ENCODE measurements at places on chromosomes 4 and X.

DNA sequence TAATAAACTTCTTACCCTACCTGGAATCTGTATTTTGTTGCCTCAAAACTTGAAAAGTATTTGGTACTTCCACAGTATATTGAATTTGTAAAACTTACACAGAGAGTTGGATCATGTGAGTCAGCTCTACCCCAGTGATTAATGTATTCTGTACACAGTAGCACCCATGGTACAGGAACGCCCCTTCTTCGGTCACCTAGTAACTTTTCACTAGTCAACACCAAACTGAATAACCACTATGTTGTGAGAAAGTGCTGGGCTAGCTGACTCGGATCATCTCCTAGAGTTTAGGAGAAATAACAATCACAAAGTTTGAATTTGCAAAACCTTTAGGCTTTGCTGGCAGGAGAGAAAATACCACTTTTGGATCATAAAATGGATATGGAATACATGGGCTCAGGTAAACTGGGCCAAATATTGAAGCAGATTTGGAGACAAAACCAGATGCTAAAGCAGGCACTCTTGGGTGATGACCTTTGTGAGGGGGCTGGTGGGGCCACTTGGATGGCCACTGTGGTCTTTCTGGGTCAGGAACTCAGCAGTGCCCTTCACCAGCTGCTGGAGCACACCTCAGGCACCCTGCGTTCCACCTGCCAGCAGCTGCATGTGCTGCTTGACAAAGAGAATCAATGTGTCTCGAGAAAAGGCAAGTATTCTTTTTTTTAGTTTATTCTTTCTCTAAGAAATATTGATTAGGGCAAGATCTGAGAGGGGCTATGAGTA, at the start of gene DTHD1:
Gene DTHD1 (plus strand): TSS at position 233 of the 723 bp plus-strand sequence. CDS start 143 bp downstream, at position 376.
- no peak for DNase-seq

GRCh38 chrX:72526534-72527508, 45.8 kb downstream of the HDAC8 start:
- DNase-seq, result no peak

- DNase-seq, result no peak
Observed at GRCh38 chr4:132530861-132531260, 618.2 kb upstream of the PCDH10 start.

DNA sequence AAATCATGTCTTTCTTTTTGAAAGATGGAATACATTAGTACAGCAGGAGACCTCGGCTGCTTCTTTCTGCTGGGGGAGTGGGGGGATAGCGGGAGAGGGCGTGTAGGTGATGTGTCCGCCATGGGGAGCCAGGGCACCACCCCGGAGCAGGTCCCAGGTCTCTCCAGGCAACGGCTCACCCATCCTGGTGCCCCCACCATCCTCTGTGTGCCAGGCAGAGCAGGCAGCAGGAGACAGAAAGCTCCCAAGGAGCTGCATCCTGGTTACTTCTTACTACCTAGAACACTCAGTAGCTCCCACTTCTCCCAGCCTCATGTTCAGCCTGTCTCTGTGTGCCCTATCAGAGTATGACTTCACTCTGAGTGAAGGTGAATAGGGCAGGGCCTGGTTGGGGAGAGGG, 23.6 kb downstream of the TNIP2 start:
- DNase-seq, result no peak

GRCh38 chr4:120869613-120870278, 52.8 kb downstream of the PRDM5 start:
- DNase-seq, result no peak
